HTR-8/SVneo (cell line): ENCODE measurements at places on chromosomes 5 and 9.

DNA sequence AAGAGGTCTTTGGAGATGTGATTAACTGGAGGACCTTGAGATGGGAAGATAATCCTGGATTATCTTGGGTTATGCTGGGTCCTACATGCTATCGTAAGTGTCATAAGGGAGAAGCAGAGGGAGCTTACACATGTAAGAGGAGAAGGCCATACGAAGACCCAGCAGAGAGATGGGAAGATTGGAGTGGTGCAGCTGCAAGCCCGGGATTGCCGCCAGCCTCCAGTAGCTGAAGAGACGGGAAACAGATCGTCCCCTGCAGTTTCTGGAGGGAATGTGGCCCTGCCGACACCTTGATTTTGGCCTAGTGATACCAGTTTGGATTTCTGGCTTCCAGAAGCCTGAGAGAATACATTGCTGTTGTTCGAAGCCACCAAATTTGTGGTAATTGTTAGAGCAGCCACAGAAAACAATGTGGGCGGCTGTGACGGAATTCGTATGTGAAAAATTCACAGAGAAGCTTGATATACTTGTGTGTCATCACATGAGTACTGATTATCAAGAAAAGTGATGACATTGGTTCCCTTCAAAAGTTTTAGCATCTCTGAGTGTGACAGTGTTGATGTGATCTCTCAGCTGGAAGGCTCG, 86.9 kb downstream of the CYFIP2 start:
- DNase-seq: no peak

- no peak for DNase-seq
Observed at GRCh38 chr5:9529041-9529480, 16.8 kb downstream of the SEMA5A start.

DNA sequence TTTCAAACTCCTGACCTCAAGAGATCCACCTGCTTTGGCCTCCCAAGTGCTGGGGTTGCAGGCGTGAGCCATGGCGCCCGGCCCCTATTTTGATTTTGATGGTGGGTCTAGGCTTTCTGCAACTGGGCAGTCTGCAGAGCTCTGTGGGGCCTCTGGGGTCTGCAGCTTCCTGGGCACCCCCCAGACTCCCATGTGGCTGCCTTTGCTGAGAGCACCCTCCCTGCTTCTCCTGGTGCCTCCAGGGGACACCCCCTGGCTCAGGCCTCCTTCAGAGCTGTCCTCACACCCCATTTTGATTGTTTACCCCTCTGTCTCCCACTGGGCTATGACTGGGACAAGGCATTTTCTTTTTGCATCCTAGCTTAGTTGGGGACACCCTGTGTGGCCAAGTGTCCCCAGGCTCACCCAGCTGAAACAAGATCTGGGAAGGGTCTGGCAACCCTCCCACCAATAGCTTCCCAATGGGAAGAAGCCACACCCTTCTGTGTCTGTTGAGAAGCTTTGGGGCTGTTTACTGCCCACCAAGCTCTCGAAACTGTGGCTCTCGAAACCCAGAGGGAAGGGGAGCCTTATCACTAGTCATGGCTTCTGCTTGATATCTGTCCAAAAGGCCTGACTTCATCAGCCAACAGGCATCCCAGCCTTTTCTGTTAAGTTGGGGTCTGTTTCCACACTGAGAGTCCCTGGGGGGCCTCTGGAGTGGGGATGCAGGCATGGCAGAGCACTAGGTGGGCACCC, 204.4 kb upstream of the IER5L start:
- no peak for DNase-seq

DNA sequence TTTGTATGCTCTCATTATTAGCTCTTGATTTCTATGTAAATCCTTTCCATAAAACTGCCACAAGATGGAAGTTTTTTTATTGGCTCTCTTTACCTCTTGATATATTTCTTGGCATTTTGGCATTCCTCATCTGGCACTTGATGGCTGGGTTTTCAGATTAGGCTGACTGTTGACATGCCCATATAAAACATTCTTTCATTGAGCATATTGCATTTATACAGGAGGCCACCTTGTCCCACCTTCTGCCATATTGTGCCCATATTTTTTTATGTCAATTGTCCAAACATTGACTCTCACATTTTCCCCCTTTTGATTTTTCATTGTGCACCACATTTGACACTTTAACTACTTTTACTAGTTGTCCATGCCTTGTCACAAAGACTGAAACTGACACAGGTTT, 182.9 kb downstream of the MEF2C start:
- no peak for DNase-seq

GRCh38 chr5:153485641-153486040, 4.8 kb upstream of the GRIA1 start:
- DNase-seq: no peak

DNA sequence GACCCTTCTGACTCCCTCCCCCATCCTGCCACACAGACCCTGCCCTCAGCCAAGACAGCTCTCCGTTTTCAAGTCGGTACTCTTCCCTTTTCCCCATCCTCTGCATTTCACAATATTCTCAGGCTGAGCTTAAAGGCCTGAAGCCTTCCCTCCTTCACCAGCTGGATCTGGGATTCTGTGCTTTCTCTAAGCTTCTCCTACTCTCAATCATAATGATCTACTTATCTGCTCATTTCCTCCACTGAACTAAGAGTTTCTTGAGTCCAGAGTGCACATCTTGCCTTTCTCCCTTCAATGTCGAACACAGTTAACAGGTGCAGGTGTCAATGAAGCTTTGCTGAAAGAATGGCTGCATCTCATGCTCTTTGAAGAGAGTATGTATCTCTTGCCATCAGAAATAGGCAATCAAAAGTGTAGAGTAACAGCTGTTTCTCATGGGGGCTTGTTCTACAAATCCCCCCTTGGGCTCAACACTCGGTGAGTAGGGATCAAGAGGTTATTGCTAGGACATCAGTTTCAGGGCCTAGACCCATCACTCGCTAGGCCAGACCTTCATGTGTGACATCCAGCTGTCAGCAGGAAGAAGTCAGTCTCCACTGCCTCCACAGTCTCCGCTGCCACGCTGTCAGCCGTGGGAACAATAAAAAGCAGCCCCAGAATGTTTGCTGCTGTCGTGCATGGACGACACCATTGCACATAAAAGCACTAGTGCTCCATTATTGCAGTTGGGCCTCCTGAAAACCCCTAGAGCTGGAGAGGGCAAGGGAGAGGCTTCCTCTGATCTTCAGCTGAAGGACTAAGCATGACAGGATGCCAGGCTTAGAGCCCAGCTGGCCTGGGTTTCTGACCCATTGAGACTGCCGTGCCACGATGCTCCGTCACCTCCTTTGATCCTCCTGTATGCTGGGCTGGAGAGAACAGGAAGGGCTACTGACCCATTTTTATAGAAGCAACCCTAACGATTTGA, 23.7 kb downstream of the TRAF1 start:
- no peak for DNase-seq

DNA sequence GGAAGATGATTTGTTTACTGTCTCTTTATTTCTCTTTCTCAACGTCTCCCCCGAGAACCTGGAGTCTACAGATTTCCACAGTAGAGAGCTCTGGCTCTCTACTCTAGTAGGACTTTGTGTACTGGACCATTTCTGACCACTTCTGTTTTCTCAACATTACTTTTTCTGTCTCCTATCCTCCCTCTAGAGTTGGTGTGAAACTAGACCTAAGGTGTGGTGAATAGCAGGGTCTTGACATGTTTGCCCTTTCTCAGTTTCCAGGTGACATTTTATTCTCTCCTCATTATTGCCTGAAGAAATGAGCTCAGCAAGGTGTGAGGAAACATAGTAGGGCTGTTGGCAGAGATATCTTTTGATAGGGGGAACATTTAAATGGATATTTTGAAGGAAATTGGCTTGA, 62.1 kb upstream of the IL6ST start:
- no peak for DNase-seq

DNA sequence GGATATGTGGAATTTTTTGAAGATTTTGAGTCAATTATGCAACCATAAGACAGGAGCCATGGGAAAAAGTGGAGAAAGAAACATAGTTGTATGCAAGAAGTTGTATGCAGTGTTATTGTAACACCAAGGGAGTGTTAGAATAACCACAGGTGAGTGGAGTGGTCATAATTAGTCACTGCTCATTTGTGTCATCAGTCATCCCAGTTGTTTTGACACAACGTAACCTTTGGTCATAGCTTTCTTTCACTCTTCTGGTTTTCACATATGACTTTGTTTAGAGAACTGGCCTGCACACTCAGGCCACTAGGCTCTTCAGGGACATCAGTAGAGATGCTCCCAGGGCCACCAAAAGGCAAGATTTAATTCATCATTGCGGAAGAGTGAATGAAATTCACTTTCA, 158.7 kb upstream of the HMHB1 start:
- DNase-seq: no peak

DNA sequence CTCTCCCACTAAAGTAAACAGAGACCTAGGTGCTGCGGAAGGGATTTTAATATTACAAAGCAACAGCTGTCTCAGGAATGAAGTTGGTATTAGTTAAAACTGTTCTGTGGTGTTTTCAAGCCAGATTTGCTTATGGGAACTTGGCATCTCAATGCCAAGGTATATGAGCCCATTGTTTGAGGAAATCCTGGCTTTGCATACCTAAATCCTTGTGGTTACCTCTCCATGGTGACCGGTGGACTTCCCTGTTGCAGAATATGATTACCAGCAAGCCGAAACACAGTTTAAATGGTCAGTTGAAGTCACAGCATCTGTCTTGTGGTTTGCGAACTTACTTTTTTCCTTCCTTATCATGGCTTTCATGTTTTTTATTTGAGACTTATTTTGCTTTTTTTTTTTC, 62.3 kb upstream of the TXNDC8 start:
- DNase-seq: no peak

DNA sequence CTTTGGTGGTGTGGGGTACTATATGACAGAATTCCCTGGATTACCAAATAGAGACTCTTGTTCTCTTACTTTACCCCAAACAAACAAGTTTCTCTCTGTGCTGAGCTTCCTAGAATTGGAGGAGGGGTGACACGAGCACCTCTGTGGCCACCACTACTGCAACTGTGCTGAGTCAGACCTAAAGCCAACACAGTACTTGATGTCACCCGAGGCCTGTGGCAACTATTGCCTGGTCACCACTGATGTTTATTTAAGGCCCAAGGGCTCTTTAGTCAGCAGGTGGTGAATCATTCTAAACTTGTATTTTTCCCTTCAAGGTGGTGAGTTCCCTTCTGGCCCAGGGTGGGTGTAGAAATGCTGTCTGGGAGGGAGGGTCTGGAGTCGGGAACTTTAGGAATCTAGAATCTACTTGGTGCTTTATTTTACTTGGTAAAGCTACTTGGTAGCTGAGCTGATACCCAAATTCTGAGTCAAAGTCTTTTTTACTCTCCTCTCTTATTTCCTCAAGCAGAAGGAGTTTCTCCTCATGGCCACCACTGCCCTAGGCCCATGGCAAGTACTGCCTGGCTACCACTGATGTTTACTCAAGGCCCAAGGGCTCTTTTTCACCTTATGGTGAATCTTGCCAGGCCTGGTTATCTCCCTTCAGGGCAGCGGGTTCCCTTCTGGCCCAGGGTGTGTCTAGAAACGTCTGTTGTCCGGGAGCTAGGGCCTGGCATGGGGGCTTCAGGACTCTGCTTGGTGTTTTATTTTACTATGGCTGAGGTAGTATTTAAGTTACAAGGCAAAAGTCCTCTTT, 9.8 kb downstream of the LURAP1L start:
- DNase-seq: no peak

GRCh38 chr5:177469750-177470525, 3.5 kb downstream of the DBN1 start:
- DNase-seq: no peak

DNA sequence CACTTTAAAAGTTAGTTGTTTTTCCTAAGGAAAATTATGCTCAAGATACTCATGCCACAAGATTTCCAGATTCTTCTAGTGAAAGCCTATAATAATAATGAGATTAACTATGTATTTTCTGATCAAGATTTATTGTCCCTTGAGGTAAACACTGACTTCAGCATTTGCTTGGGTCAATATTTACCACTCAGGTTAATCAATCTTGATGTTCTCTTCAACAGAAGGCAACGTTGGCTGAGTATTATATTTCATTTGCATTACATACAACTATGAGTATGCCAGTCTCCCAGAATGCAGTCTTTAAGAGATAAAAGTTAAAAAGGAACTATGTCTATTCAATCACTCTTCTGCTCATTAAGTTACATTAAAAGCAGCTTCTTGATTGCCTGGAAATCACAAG, 115.6 kb downstream of the GPR21 start:
- DNase-seq: no peak

DNA sequence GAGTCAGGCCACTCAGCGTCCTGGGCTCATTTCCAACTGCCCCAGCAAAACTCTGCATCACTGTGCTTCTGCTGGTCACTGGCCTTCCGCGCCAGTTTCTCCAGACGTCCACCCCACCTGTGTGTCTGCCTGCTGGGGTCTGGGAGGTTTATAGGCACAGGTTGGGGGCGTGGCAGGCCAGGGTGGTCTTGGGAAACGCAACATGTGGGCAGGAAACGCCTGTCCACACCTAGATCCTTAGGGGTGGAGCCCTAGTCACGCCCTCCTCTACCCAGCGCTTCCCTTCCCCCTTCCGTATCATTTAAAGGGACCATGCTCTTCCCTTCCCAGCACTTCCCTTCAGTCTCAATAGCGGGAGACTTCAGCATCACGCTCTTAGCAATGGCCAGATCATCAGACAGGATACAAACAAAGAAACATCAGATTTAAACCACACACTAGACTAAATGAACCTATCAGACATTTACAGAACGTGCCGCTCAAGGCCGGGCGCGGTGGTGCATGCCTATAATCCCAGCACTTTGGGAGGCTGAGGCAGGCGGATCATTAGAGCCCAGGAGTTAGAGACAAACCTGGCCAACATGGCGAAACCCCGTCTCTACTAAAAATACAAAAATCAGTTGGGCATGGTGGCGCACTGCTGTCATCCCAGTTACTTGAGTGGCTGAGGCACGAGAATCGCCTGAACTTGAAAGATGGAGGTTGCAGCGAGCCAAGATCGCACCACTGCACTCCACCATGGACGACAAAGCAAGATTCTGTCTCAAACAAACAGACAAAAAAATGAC, 11.8 kb upstream of the BTNL9 start:
- DNase-seq: no peak

- no peak for DNase-seq
Observed at GRCh38 chr5:57119031-57119430, 54.8 kb upstream of the GPBP1 start.

DNA sequence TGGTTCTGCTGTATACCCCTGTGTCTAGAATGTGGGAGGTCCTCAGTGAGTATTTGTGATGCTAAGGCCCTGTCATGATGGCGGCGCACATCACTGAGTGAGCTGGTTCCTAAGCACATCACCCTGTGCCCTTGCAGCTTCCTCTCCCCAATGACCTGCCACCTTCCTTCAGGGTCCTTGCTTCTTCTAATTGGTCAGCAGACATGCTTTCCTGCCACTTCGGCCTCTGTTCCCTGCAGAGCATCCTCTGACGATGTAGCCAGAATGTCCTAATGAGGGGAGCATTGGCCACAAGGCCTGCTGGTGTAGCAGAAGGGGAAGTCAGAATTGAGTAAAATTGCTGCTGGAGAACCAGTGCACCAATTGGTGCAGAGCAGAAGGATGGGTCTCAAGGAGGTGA, 31.1 kb upstream of the ANGPTL2 start:
- DNase-seq: no peak

GRCh38 chr5:175800656-175801081, 70.7 kb upstream of the CPLX2 start:
- DNase-seq: no peak

- DNase-seq: peak; percentile 51
Observed at GRCh38 chr9:121059998-121060636, 10.0 kb upstream of the C5 start.

- no peak for DNase-seq
Observed at GRCh38 chr9:35996358-35996970, 38.5 kb upstream of the OR2S2 start.
